Stimulated activated CD4-positive, alpha-beta T cell treated with anti-CD3 and anti-CD28 coated beads, Interleukin-1b, Interleukin-23, amount 100 ng/mL, for 24 hours (primary cell): ENCODE measurements at places on chromosomes 2 and 18.
A peak's percentile ranks its signal among the peaks of the same experiment; 100 is the strongest.

- DNase-seq = no peak
Measured at GRCh38 chr2:234673961-234674759, 177.3 kb upstream of the ARL4C start.

- DNase-seq = no peak
Measured at GRCh38 chr2:239288951-239289511, 111.8 kb downstream of the HDAC4 start.

DNA sequence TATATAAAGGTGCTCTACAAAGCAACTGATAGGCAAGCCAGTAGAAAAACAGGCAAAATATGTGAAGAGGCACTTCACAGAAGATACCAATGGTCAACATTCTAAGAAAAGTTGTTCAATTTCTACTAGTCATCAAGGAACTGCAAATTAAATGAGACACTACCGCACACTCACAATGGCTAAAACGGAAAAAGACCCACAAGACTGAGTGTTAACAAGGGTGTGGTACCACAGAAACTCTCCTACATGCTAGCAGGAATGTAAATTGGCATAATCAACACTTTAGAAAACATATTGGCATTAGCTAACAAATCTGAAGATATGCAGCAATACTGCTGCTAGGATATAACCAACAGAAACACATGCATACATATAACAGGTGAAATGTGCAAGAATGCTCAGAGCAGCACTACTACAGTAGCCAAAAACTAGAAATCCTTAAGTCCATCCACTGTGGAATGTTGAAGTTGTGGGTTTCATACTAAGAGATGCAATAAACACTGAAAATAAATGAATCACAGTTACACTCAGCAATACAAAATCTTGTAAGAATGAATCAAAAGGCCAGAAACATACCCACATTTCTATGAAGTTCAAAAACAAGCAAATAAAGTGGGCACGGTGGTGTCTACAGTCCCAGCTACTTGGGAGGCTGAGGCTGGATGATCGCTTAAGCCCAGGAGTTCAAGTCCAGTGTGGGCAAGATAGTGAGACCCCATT, 9.2 kb downstream of the RNU4ATAC start:
- DNase-seq = no peak

DNA sequence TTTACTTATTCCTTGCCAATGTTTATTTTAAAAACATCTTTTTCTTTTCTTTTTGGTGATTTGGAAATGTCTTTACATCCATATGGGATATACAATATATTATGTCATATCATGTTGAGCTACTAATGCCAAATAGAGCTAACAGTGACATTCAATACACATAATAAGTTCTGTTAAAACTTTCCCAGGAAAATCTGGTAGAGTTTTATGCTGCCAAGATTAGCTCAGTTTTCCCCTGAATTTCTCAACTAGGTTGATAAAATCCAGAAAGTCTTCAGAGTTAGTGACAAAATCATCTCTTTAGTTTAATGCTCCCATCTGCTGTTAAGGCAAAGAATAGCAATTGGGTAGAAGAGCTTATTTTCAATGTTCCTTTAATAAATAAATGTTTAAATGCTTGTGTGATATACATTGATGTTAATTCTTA, 9.9 kb downstream of the COL3A1 start:
- DNase-seq = no peak

- DNase-seq = no peak
Measured at GRCh38 chr2:72142570-72143440, 4.9 kb downstream of the CYP26B1 start.

- no peak for DNase-seq
Measured at GRCh38 chr2:74762789-74763188, 71.1 kb upstream of the HK2 start.

DNA sequence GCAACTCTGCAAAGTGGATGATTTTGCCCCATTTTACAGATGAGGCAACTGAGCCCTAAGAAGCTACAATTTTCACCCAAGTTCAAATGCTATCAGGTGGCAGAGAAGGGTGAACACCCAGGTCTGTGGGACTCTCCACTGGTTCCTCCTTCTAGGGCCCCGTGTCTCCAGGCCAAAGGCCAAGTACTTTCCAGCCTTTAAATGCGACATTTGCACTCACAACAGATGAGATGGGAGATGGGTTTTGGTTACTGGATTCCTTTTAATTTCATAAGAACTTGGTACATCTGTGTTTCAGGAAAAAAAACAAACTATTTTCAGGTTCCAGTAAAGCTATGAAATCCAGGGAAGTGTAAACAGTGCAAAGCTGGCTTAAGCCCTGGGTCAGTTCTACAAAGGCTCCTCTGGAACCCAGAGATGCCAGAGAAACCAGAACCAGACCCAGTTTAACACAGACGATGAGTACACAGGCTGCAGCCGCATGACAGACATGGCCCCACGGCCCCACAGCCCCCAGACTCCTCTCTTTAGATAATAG, 361.7 kb downstream of the ANAPC1 start:
- no peak for DNase-seq

- DNase-seq = no peak
Measured at GRCh38 chr2:101408925-101409324, 21.6 kb upstream of the CREG2 start.

GRCh38 chr2:85797921-85798320, 44.1 kb downstream of the ATOH8 start:
- DNase-seq = no peak

DNA sequence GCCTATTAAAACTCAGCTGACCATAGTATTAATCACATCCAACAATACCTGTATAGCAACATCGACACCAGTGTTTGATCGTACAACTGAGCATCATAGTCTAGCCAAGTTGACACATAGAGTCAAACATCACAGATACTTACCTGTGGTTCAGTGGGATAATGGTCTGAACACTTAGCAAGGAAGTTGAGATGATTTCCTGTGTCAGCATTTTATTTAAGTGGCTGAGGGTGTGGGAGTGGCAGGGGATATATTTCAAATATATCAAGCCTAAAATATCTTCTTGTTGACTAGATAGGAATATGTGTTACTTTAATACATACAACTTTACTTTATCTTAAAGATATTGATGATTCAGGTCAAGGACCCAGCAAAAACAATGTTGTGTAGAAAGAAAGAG, 1038.6 kb downstream of the TSN start:
- no peak for DNase-seq

GRCh38 chr18:42038936-42039335, 83.9 kb downstream of the PIK3C3 start:
- no peak for DNase-seq

DNA sequence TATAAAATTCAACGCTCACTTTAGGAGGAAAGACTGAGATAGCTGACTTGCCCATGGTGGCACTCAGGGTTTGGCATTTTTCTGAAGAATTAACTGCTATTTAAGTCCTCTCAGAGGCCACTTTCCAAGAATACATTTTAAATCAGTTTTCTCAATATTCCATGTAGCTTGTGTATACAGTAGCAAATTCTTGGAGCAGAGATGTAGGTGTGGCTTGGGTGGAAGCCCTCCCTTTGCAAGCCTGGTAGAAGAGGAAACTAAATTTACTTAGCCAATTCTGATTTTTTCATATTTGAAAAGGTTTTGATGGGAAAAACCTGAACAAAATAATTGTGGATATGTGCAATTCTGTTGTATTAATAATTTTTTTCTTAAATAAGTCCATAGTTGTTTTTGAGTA, 14.0 kb upstream of the ITGAV start:
- no peak for DNase-seq

DNA sequence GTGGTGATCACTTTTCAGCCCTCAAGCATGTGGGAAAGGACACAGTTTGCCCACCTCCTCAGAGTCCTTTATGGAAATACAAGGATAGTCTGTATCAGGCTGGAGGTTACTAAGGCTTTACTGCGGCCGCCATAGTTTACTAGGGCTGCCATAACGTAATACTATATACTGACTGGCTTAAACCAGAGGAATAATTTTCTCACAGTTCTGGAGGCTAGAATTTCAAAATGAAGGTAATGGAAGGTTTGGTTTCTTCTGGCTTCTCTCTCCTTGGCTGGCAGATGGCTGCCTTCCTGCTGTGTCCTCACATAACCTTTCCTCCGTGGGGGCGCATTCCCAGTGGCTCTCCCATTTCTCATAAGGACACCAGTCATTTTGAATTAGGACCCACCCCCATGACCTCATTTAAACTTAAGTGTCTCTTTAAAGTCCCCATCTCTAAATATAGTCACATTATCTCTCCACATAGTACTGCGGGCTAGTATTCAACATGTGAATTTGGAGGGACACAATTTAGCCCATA, 12.5 kb upstream of the ATIC start:
- no peak for DNase-seq

- no peak for DNase-seq
Measured at GRCh38 chr18:28582724-28583123, 405.8 kb upstream of the CDH2 start.

DNA sequence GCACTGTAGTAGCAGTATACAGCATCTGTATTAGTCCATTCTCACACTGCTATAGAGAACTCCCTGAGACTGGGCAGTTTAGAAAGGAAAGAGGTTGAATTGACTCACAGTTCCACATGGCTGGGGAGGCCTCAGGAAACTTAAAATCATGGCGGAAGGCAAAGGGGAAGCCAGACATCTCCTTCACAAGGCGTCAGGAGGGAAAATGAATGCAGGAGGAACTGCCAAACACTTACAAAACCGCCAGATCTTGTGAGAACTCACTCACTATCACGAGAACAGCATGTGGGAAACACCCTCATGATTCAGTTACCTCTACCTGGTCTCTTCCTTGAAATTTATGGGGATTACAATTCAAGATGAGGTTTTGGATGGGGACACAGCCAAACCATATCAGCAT, 25.4 kb downstream of the MAP4K4 start:
- no peak for DNase-seq

DNA sequence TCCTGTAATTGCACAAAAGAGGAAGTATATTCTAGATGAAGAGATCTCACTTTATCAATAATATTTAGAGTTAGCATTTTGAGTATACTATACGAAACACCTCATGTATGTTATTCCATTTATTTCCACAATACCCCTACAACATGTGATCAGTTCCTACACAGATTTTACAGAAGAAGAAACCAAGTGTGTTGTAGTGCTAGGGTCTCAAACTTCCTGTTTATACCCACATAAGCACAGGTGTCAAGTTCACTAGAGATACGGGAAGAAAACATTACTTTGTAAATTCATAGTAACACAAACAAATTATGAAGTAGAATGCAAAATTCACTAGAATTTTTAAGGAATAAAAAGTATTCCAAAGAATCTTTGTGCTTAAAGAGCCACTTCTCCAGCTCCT, 46.4 kb downstream of the KCTD18 start:
- no peak for DNase-seq

- peak; percentile 37 for DNase-seq
Measured at GRCh38 chr2:190649035-190649797, at the start of gene NAB1. TSS of gene NAB1 (plus strand) at chr2:190649083. CDS start at chr2:190659177, 10,094 bp downstream.

GRCh38 chr2:151336863-151337371, 20.5 kb upstream of the TNFAIP6 start:
- no peak for DNase-seq

GRCh38 chr2:50995610-50996009, 36.3 kb downstream of the NRXN1 start:
- DNase-seq = no peak

- DNase-seq = no peak
Measured at GRCh38 chr18:532632-533031, 32.1 kb upstream of the COLEC12 start.

GRCh38 chr2:241750076-241750840, 15.8 kb downstream of the D2HGDH start:
- DNase-seq = no peak

GRCh38 chr18:29361843-29362242, 1184.9 kb upstream of the CDH2 start:
- no peak for DNase-seq
